HT-29 (cell line): ENCODE measurements at places on chromosomes 2 and 18. TPM values are rescaled to one million over a fixed set of nuclear protein-coding genes. Genes with fewer than 3 reads are reported as not detected.

- DNase-seq: no peak
Measured at GRCh38 chr18:11108947-11109346, 40.4 kb downstream of the PIEZO2 start.

DNA sequence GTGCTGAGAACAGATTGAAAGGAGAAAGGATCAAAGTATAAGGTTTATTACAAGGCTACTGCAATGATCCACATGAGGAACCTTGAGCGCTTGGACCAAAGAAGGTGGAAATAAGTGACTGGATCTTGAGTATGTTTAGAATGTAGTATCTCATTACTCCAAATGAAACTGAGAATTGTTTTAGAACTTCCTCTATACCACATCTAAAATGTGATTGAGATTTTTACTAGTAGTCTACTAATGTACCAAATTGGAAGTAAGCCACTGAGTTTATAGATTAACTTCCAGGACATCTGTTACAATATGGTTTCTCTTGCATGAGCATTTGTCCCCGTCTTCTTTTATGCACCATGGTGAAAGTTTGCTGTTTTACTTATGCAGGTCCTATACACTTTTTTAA is 300.5 kb downstream of the SUCLG1 start:
- DNase-seq: no peak

DNA sequence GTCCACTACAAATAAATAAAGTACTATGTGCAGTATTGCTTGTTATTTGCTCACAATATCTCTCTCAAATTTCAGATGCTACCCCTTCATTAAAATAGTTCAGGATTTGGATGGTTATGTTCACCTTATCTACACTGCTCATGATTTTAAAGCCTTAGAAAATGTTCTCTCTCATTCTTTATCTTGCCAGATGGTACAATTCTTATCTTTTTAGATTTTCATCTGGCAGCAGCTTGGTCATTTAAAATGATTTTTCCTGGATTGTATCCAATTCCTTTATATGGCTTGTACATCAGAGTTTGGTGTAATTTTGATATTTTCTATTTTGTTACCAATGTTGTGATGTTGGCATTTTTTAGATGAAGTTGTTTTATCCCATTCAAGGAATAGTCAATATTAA is 10.1 kb upstream of the ADAM23 start:
- DNase-seq: no peak

- DNase-seq: no peak
Measured at GRCh38 chr2:217739741-217740140, 263.1 kb downstream of the TNS1 start.

GRCh38 chr2:121282800-121283385 is 2.1 kb downstream of the TFCP2L1 start:
- DNase-seq: peak; percentile 18

DNA sequence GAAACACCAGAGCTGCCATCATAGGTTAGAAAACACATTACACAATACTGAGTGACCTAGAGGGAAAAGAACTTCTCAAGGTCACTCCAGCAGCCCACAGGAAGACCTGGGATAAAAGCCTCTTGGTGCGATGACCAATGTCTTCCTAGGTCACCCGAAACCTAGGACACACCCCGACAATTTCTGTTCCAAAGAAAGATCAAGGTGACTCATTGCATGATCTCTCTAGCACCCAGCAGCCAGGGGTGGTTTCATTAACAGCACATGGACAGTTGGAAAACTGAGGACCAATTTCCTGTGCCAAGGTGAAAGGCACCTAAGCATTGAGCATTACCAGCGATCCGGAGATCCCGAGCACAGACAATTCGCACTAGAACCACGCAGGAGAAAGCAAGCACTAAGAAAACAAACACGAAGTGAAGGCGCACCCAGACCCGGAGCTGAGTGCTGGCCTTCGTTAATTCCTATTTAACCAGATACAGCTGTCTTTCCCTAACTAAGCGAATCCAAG is 1.5 kb downstream of the CACNB4 start:
- no peak for DNase-seq

- no peak for DNase-seq
Measured at GRCh38 chr2:227607941-227608340, 6.7 kb downstream of the SCYGR3 start.

DNA sequence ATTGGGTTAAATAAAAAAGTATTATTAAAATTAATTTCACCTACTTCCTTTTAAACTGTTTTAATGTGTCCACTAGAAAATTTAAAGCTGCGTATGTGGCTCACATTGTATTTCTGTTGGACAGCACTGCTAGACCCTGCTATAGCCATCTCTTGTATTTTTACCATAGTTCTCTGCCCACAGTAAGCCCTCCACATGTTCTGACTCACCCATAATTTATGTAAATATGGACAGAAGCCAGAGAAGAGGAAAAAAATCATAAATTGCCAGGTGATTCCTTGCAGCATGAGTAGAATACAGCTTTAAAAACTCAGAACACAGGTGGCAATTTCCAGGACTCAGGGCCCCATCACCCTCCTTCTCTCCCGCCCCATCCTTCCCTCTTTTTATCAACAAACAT is 142.4 kb upstream of the MEX3C start:
- DNase-seq: peak; percentile 32

DNA sequence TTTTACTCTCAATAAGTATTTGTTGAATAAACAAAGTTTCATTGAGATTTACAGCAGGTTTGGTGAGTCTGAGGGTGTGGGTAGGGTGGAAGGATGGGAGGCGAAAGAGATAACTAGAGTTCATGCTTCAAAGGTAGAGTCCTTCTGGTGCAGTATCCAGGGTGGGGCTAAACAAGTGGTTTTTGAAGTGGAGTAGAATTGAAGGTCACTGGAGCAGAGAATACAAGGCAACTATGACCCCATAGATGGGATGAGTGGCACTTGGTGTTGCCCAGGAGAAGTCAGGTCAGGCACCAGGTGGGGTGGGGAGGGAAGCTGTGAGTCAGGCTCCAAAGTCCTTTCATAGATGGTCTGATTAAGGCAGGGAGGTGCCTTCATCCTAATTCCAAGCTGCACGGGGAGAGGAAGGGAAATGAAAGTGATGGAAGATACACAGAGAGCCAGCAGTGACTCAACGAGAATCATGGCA is 6.6 kb upstream of the CAB39 start:
- DNase-seq: peak; percentile 89

- peak; percentile 18 for DNase-seq
Measured at GRCh38 chr2:207720517-207721187, 9.2 kb downstream of the CCNYL1 start.

- DNase-seq: no peak
Measured at GRCh38 chr2:25981596-25982272, 563 bp downstream of the KIF3C start.

IL1A gene
- not detected in 2 replicates for total RNA-seq

GTF2A1L gene
- total RNA-seq: not detected in 2 replicates

PSD4 gene
- total RNA-seq: 85.5 and 90.1 TPM in 2 replicates

HJURP gene
- total RNA-seq: 25.8 and 28.4 TPM in 2 replicates

TRIP12 gene
- 97.9 and 106 TPM in 2 replicates for total RNA-seq

CCDC74B gene
- total RNA-seq: 0.33 and 2.0 TPM in 2 replicates
